ENCODE measurements at places on chromosomes 11 and 22. TPM values are rescaled to one million over a fixed set of nuclear protein-coding genes. Genes with fewer than 3 reads are reported as not detected.

DNA sequence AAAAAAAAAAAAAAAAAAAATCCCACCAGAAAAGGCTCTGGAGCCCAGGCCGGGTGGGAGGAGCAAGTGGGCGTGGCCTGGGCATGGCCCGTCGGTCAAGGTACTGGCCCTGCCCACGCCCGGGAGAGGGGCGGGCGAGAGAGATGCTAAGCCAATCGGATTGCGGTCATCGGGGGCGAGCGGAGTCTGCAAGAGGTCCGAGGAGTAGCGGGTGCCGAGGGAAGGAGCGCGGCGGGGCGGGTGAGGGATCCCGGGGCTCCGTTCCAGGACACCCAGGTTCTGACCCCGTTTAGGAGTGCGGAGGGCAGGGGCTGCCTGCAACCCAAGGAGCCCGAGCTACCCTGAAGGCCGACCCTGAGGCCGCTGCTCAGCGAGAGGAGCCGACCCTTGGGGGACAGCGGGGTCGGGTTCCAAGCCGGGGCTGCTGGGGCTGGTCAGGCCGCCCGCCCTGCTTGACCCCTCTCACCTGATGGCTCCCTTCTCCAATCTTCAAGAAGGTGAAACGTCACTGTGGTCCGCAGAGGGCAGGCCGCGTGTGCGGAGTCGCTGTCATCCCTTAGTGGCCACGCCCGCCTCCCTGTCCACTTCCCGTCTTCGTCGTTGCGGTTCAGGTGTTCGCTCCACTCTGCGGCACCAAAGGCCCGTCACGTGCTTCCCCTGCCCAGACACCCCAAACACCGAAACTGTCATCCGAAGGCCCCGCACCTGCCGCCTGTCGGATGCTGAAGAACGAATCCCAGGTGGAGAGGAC, 11.1 kb upstream of the TAB1 start:
- H3K4me1 ChIP-seq, result no peaks in the 10 kb centered on the region
- H3K36me3 ChIP-seq, result no peaks in the 10 kb centered on the region
- peak; percentile 85 for DNase-seq
- H3K27ac ChIP-seq, result peak overlapping the region; percentile 41
- peaks cover 6% of the 10 kb centered on the region for H3K27me3 ChIP-seq

- H3K4me3 ChIP-seq, result no peak overlapping the region
- peaks cover 15% of the 10 kb centered on the region for H3K4me1 ChIP-seq
- peaks cover 16% of the 10 kb centered on the region for H3K36me3 ChIP-seq
Observed at GRCh38 chr11:11293798-11294550, 59.1 kb downstream of the CSNK2A3 start.

DNA sequence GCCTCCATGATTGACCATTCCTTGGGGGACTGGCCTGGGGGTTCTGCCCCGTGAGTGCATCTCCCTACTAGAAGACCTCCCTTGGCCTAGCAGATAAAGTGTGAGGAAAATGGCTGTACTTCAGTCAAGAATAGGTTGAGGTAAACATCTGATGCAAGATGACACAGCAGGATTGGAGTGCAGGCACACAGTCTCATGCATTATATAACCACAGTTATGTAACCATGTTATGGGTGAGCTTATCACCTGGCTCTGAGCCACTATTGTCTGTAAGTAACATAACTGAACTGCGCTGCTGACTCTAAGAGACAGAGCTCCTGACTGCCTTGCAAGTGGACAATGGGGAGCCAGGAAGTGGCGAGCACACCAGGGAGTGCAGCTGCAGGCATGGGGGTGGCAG, 378.7 kb upstream of the ANO5 start:
- no peaks in the 10 kb centered on the region for H3K36me3 ChIP-seq
- H3K27me3 ChIP-seq, result no peaks in the 10 kb centered on the region
- DNase-seq, result no peak
- H3K4me1 ChIP-seq, result no peaks in the 10 kb centered on the region
- no peak overlapping the region for H3K4me3 ChIP-seq
- no peak overlapping the region for H3K27ac ChIP-seq

GRCh38 chr11:4072668-4073285, 21.8 kb upstream of the RRM1 start:
- no peaks in the 10 kb centered on the region for H3K27me3 ChIP-seq
- peaks cover 24% of the 10 kb centered on the region for H3K4me1 ChIP-seq
- H3K36me3 ChIP-seq, result peaks cover 33% of the 10 kb centered on the region
- no peak for DNase-seq

- peaks cover 5% of the 10 kb centered on the region for H3K4me1 ChIP-seq
- no peaks in the 10 kb centered on the region for H3K27me3 ChIP-seq
- peaks cover 16% of the 10 kb centered on the region for H3K36me3 ChIP-seq
- DNase-seq, result no peak
Observed at GRCh38 chr11:116879800-116880625, 42.6 kb upstream of the APOA1 start.

DNA sequence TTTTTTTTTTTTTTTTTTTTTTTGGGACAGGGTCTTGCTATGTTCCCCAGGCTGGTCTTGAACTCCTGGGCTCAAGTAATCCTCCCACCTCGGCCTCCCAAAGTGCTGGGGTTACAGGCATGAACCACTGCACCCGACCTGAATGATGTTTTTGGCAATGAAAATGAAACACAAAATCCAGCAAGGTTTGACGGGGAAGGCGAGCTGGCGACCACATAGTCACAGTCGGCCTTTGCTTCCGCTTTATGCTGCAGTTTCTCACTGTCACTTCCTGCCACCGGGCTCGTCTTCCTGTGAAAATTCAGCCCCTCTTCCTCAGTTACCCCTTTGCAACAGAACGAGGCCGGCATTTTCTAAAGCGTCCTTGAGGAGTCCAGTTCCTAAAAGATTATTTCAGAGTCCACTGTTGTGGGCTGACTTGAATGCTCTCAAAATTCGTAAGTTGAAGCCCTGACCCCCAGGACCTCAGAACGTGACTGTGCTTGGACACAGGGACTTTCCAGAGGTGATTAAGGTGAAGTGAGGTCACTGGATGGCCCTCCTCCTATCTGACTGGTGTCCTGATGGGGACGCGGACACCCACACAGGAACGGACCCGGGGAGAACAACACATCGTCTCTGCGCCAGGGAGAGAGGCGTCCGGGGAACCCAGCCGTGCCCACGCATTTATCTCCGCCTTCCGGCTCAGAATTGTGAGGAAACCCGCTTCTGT, 2.9 kb upstream of the BID start:
- H3K4me1 ChIP-seq, result peaks cover 45% of the 10 kb centered on the region
- H3K36me3 ChIP-seq, result no peaks in the 10 kb centered on the region
- H3K4me3 ChIP-seq, result peak overlapping the region; percentile 45
- peak; percentile 75 for DNase-seq
- peak overlapping the region; percentile 86 for H3K27ac ChIP-seq

- DNase-seq, result no peak
- no peak overlapping the region for H3K27ac ChIP-seq
- no peaks in the 10 kb centered on the region for H3K27me3 ChIP-seq
- H3K36me3 ChIP-seq, result no peaks in the 10 kb centered on the region
Observed at GRCh38 chr11:37595845-37596244, 997.8 kb upstream of the RAG2 start.

- H3K27ac ChIP-seq, result no peak overlapping the region
- DNase-seq, result no peak
- H3K36me3 ChIP-seq, result no peaks in the 10 kb centered on the region
- no peak overlapping the region for H3K4me3 ChIP-seq
- no peaks in the 10 kb centered on the region for H3K27me3 ChIP-seq
- H3K4me1 ChIP-seq, result no peaks in the 10 kb centered on the region
Observed at GRCh38 chr11:131303611-131304119, 66.8 kb upstream of the NTM start.

- no peak overlapping the region for H3K4me3 ChIP-seq
- H3K36me3 ChIP-seq, result no peaks in the 10 kb centered on the region
- no peak for DNase-seq
- peaks cover 26% of the 10 kb centered on the region for H3K27me3 ChIP-seq
- no peak overlapping the region for H3K27ac ChIP-seq
Observed at GRCh38 chr11:119854521-119854920, 125.5 kb upstream of the NECTIN1 start.

DNA sequence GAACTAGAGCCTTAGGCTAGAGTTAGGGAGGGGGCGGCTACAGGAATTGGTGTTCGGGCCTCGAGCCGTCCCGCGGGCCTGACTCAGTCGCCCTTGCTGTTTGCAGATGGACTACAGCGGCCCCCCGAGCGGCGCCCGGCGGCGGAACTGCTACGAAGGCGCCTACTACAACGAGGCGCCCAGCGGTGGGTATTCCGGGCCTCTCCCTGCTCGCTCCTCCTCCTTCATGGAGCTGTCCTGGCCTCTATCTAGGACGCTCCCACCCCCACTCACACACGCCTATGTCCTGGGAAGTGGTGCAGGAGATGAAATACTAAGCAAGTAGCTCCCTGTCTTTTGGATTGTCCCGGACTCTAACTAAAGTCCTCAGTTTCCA, 1.4 kb downstream of the MYOD1 start:
- DNase-seq, result no peak
- peaks cover 82% of the 10 kb centered on the region for H3K27me3 ChIP-seq
- H3K4me3 ChIP-seq, result no peak overlapping the region
- H3K27ac ChIP-seq, result no peak overlapping the region
- no peaks in the 10 kb centered on the region for H3K36me3 ChIP-seq

- no peaks in the 10 kb centered on the region for H3K36me3 ChIP-seq
- no peak overlapping the region for H3K4me3 ChIP-seq
- no peaks in the 10 kb centered on the region for H3K27me3 ChIP-seq
- H3K27ac ChIP-seq, result no peak overlapping the region
- DNase-seq, result peak; percentile 7
- H3K4me1 ChIP-seq, result no peaks in the 10 kb centered on the region
Observed at GRCh38 chr11:120579611-120580031, 68.1 kb downstream of the GRIK4 start.

- H3K4me3 ChIP-seq, result no peak overlapping the region
- no peaks in the 10 kb centered on the region for H3K27me3 ChIP-seq
- H3K27ac ChIP-seq, result no peak overlapping the region
- H3K36me3 ChIP-seq, result no peaks in the 10 kb centered on the region
Observed at GRCh38 chr11:2327032-2327431, 25.2 kb downstream of the TSPAN32 start.

- no peaks in the 10 kb centered on the region for H3K36me3 ChIP-seq
- H3K27me3 ChIP-seq, result no peaks in the 10 kb centered on the region
Observed at GRCh38 chr11:94524341-94524740, 12.1 kb downstream of the C11orf97 start.

DNA sequence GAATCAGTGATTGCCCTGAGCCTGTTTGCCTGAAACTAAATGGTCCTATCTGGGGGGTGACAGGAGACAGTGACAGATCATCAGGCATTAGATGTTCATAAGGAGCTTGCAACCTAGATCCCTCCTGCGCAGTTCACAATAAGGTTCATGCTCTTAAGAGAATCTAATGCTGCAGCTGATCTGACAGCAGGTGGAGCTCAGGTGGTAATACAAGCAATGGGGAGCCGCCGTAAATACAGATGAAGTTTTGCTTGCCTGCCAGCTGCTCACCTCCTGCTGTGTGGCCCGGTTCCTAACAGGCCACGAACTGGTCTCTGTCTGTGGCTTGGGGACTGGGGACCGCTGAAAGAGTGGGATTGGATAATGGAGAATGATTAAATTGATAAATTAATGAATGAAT, 14.0 kb downstream of the NOX4 start:
- H3K4me1 ChIP-seq, result no peaks in the 10 kb centered on the region
- H3K27ac ChIP-seq, result no peak overlapping the region
- H3K27me3 ChIP-seq, result no peaks in the 10 kb centered on the region

GRCh38 chr11:122306831-122307391, 190.9 kb upstream of the BLID start:
- H3K27me3 ChIP-seq, result no peaks in the 10 kb centered on the region
- H3K36me3 ChIP-seq, result no peaks in the 10 kb centered on the region
- H3K4me3 ChIP-seq, result no peak overlapping the region
- DNase-seq, result no peak
- H3K27ac ChIP-seq, result no peak overlapping the region

- no peak overlapping the region for H3K27ac ChIP-seq
- H3K36me3 ChIP-seq, result no peaks in the 10 kb centered on the region
- DNase-seq, result no peak
- no peaks in the 10 kb centered on the region for H3K27me3 ChIP-seq
- H3K4me3 ChIP-seq, result no peak overlapping the region
Observed at GRCh38 chr11:95371153-95371552, 140.2 kb upstream of the SESN3 start.

GRCh38 chr11:109785198-109785597, 308.0 kb upstream of the ZC3H12C start:
- no peaks in the 10 kb centered on the region for H3K36me3 ChIP-seq
- DNase-seq, result no peak
- no peaks in the 10 kb centered on the region for H3K4me1 ChIP-seq
- no peak overlapping the region for H3K27ac ChIP-seq

DNA sequence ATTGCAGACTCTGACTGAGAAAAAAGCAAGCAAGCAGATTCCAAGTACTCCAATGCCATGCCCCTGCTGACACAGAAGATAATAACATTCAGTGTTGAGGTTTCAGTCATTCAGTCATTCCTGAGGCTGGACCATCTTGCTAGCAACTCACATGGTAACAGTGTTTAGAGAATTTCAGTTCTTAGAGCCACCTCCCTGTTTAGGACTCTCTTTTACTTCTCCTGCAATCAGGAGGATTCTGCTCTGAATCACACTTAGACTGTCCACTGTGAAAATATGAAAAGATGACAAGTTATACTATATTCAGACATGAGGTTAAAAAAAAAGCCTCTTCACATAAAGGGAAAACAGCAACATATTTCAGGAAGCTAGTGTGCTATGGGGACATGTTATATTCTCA, 183.9 kb upstream of the CTSC start:
- H3K36me3 ChIP-seq, result no peaks in the 10 kb centered on the region
- no peak overlapping the region for H3K4me3 ChIP-seq
- no peak overlapping the region for H3K27ac ChIP-seq

The PPM1F gene
- total RNA-seq, result 51.0 TPM

The API5 gene
- 81.9 TPM for total RNA-seq

The ANKK1 gene
- 0.41 TPM for total RNA-seq

The NLRP14 gene
- not detected for total RNA-seq

The CACNA1I gene
- 0.21 TPM for total RNA-seq

The DBX1 gene
- total RNA-seq, result not detected

The BIK gene
- 1.6 TPM for total RNA-seq

The FREY1 gene
- total RNA-seq, result 0.53 TPM
